ENCODE measurements at places on chromosomes 3 and 15.

DNA sequence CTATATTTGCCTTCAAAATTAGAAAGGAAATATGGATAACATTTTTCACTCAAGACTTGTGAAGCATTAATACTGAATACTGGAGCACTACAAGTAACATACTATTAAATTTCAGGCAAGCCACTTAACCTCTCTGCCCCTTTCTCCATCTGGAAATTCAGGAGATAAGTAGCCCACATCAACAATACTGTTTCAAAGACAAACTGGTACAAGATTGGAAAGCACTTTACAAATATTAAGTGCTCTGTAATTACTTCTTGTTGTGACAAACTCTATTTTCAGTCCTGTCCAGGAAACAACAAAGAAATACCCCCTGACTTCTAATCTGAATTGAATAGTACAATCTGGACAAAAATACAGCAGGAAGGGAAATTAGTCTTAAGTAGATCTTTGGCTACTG is 49.3 kb downstream of the TMEM212 start:
- no peak for DNase-seq

DNA sequence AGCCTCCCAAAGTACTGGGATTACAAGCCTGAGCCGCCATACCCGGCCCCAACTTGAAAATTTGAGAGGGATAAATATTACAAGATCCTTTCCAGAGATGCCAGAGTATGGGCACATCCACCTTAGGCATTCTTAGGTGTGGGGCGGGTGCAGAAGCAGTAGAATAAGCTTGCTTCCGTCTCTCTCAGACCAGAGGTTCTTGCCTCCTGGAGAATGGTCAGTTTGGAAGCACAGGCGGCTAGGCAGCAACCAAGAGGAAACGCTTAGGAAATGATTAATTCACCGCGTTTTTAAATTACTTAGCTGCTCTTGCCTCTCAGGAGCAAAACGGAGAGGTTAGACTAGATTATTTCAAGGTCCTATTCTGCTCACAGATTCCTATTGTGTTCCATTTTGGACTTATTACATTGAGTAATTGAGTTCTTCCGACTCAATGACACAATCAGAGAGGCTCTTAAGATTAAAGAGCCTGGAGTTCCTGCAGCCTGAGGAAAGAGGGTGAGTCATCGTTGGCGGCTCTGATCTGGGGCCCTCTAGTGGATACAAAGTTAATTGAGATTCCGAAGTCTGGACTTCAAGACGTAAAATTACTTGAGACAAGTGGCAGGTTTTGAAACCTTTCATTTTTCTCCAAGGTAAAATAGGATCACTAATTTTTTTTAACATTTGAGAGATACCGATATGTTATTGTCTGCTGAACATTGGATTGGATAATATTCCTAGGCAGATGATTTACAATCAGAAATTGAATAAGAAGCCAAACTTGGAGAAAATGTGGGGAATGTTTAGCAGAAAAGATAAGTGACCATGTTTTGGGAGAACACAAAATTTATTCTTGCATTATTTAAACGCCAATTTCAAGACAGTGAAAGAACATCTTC is 5.8 kb upstream of the TOPAZ1 start:
- DNase-seq = peak; percentile 33

- DNase-seq = no peak
Observed at GRCh38 chr3:72462595-72463011, 385.6 kb downstream of the SHQ1 start.

DNA sequence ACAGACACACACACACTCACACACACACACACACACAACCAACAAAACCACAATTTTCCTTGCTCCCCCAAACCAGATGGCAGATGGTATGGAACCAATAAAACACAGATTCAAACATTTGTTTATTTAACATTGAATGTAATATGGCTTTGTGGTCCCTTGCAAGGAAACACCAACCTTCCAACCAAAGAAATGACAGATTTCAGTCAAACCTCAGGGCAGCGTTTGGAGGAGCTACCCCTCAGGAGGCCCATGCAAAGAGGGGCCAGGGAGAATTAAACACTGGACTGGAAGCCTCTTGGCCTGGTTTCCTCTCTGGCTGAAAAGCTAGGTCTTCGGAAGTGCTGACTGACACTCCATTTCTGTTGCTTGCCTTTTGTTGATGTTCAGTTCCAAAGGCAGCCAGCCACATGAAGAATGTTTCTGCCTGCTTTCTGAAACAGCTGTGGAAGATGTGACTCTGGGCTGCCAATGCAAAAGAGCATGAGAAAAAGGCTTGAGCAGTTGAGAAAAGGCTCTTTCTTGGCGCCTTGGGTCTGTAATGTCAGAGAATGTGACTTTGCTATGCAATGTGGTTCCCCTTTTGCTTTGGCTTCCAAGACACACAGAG is 296.1 kb downstream of the RPLP1 start:
- DNase-seq = no peak

DNA sequence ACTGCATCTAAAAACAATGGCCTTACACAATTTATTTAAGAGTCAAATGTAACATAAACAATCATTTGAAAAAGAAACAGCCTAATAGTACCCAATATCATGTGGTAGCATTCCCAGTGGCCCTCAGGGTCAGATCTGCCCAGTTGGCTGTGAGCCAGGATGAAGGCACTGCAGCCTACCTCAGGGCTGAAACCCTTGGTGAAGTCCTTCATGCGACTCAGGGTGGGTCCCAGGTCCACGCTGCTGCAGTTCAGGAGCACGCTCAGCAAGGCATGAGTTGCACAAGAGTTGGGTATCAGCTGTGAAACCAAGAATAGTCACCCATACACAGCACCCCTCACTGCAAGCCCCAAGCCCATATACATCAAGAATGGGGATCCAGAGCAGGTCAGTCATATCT is 37.1 kb downstream of the SEMA3G start:
- no peak for DNase-seq

DNA sequence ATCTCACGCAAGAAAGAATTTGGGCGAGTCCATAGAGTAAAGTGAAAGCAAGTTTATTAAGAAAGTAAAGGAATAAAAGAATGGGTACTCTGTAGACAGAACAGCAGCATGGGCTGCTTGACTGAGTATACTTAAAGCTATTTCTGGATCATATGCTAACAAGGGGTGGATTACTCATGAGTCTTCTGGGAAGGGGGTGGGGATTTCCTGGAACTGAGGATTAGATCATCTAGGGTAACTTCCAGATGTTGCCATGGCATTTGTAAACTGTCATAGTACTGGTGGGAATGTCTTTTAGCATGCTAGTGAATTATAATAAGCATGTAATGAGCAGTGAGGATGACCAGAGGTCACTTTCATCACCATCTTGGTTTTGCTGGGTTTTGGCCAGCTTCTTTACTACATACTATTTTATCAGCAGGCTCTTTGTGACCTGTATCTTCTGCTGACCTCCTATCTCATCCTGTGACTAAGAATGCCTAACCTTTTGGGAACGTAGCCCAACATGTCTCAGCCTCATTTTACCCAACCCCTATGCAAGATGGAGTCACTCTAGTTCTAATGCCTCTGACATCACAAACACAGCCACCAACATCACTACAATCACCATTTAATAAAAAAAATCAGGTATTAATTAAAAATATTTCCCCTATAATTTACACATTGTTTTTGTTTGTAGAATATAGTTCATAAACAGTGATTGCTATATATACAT is 890.7 kb upstream of the EPHA6 start:
- DNase-seq = no peak

DNA sequence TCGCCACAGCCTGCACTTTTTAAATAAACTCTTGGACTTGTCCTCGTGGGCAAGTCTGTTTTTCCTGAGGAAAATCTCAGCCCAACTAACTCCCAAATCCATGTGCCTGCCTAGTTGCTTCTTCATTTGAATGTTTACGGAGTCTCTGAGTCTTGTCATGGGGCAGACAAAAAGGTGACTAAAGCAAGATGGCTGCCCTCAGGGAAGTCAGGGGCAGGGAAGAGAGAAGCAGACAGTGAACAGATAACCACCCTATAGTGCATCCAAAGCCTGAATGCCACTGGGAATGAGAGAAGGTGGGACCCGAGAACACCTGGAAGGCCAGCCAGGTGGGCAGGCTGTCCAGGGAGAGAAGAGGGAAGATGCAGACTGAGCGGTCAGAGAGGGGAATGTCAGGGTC is 21.4 kb downstream of the CCDC12 start:
- DNase-seq = no peak

- no peak for DNase-seq
Observed at GRCh38 chr15:48168616-48169015, 9.5 kb downstream of the MYEF2 start.

- DNase-seq = no peak
Observed at GRCh38 chr15:76964157-76964556, 30.8 kb upstream of the PSTPIP1 start.

DNA sequence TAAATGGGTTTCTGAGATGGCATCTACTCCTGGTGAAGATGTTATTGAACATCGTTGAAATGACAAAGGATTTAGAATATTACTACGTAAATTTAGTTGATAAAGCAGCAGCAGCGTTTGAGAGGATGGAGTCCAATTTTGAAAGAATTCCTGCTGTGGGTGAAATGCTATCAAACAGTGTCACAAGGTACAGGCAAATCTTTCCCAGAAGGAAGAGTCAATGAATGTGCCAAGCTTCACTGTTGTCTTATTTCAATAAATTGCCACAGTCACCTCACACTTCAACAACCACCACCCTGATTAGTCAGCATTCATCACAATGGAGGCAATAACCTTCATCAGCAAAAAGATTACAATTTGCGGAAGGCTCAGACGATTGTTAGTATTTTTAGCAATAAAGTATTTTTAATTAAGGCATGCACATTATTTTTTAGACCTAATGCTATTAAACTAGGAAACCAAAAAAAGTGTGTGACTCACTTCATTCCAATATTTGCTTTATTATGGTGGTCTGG is 142.8 kb downstream of the UNC13C start:
- DNase-seq = no peak

DNA sequence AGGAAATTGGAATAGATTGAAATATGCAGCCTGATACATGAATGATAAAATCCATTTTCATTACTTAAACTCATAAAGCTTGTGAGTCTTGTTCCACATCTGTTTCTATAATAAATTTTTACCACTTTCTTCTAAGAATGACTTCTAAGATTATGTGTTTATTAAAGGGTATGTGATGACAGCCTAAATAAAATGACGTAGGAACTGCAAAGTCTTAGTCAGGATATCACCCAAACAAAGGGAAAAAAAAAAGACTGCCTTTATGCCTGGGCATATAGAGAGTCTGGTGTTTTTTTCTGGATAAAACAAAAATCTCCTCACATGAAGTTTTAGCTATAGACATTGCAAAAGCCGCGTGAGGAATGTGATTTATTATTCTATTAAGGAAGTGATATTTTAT is 844.0 kb downstream of the DIPK2A start:
- DNase-seq = no peak

GRCh38 chr15:80743189-80743833 is 35.9 kb upstream of the CEMIP start:
- no peak for DNase-seq

DNA sequence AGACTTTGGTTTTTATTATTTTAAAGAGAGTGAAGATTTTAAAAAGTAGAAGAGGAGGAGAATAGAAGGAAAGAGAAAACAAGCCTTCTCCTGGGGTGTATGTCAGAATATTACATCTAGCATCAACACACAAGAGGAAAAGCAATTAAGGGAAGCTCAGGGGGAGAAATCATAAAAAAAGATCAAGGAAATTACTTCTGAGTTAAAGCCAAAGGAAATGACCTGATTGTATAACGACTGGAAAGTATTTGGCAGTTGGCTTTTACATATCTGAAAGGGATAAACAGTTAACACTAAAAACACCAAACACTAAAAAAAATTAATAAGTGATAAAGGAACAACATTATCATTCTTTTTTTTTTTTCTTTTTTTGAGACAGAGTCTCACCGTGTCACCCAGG is 58.4 kb downstream of the CPNE4 start:
- no peak for DNase-seq

DNA sequence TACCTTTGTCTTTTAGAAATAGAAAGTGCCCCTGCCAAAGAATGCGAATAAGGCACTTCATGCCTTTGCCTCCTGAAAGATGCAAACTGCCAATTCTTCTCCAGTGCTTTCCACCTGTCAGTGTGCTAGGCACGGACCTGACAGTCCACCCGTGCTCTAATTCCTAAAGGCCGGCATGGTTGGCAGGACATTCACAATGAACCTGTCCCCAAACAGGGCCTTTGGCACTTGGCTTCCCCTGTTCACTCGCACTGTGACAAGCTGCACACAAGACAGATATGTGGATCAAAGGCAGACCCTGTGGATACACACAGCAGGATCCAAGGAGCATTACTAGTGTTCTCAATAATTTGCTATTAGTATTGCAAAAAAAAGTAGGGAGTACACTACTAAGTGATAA is 505.7 kb upstream of the AGTR1 start:
- no peak for DNase-seq

- no peak for DNase-seq
Observed at GRCh38 chr3:3200632-3201212, 21.2 kb upstream of the CRBN start.

- DNase-seq = no peak
Observed at GRCh38 chr3:134707908-134708597, 57.2 kb upstream of the KY start.

DNA sequence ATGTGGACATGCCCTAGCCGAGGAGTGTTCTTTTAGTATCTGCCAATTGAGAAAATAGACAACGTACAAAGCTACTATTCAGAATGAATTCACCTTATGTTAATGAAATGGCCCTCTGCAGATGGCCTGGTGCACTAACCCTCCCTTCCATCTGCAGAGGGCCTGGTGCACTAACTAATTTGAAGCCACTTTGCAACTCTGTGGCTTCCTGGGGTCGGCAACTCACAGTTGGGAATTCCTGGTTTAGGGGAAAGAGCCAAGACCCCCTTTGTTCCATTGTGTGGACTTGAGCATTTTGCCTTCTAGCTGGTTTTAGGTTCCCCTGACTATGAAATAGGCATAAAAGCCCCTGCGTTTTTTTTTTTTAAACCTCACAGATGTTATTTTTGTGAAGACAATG is 204.3 kb upstream of the UBE3A start:
- no peak for DNase-seq

GRCh38 chr3:13292375-13292774 is 127.7 kb downstream of the NUP210 start:
- no peak for DNase-seq

- no peak for DNase-seq
Observed at GRCh38 chr3:99638167-99638948, at the start of gene COL8A1. COL8A1 (plus strand) TSS chr3:99638594; CDS start chr3:99790683, 152,089 bp downstream.

- DNase-seq = no peak
Observed at GRCh38 chr15:93244696-93245660, 156.0 kb upstream of the RGMA start.

DNA sequence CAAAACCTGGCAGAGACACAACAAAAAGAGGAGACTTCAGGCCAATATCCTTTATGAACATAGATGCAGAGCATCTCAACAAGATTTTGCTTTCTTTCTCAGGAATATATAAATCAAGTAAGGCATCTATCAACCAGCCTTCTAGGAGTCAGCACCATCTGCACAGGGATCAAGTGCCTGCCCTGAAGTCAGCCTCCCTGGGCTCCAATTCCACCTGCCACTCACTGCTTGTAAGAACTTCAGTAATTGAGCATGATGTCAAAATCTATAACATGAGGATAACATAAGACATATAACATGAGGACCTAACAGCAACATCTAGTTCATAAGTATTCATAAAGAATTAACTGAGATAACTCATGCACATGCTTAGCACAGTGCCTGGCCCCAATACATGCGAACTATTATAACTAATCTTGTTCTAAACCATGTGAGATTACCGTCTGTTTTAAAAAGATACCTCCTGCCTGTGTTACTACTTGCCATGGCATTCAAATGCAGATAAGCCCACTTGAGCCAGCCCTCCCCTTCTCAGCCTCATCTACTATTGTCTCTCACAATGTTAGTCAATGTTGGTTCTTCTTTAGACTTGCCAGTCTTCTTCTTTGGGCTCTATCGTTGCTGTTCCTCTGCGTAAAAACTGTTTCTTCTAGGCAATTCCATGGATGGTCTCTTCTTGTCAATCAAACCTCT is 91.6 kb downstream of the PLD1 start:
- DNase-seq = no peak

- DNase-seq = no peak
Observed at GRCh38 chr15:64582202-64582601, 121.8 kb downstream of the ZNF609 start.
